IPS DF 19.7 (cell line): ENCODE measurements at places on chromosomes 7 and 10.

DNA sequence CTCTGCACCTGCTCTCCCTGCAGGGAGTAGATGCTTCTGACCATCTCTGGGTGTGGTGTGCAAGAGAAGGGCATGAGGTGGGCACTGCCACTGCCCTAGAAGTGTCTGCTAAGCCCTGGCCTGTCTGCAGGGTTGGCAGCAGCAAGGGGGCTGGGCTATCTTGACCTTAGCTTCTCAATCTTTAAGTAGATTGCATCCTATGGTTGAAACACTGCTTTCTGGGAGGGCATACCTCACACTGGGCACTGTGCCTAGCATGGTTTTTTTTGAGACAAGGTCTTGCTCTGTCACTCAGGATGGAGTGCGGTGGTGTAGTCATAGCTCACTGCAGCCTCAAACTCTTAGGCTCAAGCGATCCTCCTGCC is 54.9 kb downstream of the CLIP2 start:
- DNase-seq, result no peak

GRCh38 chr7:68840991-68841390 is 757.3 kb upstream of the AUTS2 start:
- DNase-seq, result no peak

GRCh38 chr10:61896854-61897661 is 4.4 kb upstream of the ARID5B start:
- peak; percentile 59 for DNase-seq

DNA sequence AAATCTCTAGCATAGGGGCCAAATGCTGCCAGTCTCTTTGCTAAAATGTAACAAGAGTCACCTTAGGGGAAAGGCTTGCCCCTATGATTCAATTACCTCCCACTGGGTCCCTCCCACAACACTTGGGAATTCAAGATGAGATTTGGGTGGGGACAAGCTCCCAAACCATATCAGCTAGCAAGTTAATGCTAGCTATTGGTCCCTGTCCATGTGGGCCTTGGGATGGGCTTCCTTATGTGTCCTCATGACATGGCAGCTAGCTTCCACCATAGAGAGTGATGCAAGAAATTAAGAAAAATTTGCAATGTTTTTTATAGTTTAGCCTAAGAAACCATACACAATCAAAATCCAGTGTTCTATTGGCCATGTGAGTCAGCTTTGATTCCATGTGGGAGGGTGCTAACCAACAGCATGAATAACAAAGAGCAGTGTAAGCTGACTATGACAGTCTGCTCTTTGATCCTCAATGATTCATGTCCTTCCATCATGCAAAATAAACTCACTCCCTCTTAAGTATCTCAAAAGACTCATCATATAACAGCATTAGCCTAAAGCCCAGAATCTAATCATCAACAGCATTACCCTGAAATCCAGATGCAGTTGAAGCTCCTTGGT is 21.7 kb upstream of the ZNF365 start:
- no peak for DNase-seq

- no peak for DNase-seq
These were observed 995.3 kb upstream of the PHF14 start for GRCh38 chr7:9978106-9979064.

- no peak for DNase-seq
These were observed 20.4 kb upstream of the FIGNL1 start for GRCh38 chr7:50470250-50471163.

DNA sequence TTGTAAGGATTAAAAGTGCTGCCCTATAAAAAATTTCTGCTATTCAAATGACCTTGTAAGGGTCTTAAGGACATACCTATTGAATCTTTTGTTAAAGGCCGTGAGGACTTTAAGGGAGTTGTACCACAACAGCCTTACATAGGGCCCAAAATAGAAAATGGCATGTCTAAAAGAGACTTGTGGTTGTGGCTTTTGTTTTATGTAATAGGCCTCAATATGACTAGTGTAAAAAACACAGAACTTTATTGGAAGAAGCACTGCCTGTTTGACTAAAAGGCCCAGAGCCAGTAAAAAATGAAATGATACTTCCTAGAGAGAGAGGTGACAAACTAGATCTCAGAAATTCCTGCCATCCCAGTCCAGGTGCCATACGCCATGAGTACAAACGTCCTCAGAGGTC is 286.6 kb downstream of the SEMA3D start:
- DNase-seq, result no peak

DNA sequence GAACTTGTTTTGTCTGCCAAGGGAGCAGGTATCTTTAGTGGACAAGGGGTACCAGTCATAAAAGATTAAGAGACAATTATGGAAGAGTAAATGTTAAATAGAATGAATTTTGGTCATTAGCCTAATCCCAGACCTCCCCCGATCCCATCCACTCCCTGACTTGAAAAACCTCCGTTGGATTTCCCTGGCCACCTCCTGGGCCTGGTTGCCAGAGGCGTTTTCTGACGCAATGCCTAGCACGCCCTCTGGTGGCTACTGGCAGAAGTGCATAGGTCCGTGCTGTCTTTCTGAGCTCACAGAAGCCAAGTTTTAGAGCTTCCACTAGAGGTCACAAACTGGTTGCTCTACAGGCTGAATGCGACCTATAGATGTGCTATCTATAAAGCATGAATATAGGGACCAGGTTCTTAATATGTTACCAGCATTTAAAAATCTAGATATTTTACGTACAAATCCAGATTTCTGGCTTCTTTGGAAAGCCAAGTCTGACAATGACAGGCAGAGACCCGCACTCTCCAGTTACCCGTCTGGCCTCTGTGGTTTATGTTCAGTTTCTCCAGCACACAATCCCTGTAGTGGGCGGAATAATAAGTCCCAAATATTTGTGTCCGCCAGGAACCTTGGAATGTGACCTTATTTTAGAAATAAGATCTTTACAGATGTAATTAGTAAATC is 39.8 kb downstream of the SPOCK2 start:
- DNase-seq, result peak; percentile 78
